Effector memory CD4-positive, alpha-beta T cell (primary cell): ENCODE measurements at places on chromosomes 12 and 14.

- H3K4me3 ChIP-seq = no peak overlapping the region
- H3K4me1 ChIP-seq = no peaks in the 10 kb centered on the region
- no peak for DNase-seq
- H3K36me3 ChIP-seq = no peaks in the 10 kb centered on the region
- peaks cover 4% of the 10 kb centered on the region for H3K27me3 ChIP-seq
Measured at GRCh38 chr12:26135571-26135970, 10.7 kb upstream of the BHLHE41 start.

DNA sequence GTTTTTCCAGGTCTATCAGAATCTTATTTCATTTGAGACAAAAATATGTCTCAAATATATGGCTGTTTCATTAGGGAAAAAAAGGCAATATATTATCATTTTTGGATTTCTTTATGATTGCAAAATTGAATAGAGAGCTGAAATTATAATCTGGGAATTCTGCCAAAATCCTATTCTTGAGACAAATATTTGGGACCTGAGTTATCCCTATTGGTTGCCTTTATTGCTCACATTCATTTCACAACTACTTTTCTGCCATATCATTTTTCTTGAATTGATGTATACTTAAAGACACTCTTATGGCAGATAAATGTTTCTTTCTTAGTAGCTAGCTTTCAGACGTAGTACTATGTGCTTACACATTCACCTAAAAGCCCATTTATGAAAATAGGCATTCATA is 241.6 kb upstream of the NOVA1 start:
- no peak overlapping the region for H3K4me3 ChIP-seq
- DNase-seq = no peak
- H3K36me3 ChIP-seq = no peaks in the 10 kb centered on the region
- H3K27ac ChIP-seq = no peak overlapping the region

DNA sequence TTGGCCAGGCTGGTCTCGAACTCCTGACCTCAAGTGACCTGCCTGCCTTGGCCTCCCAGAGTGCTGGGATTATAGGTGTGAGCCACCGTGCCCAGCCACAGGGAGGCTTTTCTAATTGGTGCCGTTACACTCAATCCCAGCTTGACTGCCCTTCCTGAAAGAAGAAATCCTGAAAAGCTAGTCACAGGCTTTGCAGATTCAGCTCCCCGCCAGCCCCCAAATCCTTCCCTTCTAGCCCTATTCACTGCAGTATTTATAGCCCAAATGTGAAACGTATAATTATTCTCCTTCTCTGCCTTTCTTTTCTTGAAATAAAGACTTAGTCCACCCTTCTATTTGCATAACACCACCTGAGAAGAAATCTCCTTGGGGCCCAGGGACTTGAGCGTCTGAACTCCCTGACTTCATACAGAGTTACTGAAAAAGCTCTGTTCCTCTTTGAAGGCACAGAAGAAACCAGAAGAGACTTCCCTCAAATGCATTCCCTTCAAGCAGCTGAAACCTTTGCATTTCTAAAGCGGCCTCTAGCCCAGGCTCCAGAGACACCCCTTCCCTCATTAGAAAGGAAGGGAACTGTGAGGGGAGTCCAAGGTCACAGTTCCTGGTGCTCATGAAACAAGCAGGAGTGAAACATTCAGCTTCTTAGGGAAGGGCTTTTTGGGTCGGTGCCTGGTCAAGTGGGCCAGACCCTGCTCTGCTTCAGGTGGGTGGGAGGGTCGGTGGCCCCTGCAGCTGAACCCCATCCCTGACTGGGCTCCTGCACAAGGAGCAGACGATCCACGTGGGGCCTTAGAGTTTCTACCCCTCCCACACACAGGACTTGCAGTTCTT is 42.3 kb upstream of the BATF start:
- no peak overlapping the region for H3K27ac ChIP-seq
- no peaks in the 10 kb centered on the region for H3K4me1 ChIP-seq
- no peak overlapping the region for H3K4me3 ChIP-seq
- H3K36me3 ChIP-seq = no peaks in the 10 kb centered on the region
- H3K27me3 ChIP-seq = no peaks in the 10 kb centered on the region

GRCh38 chr12:22122359-22122758 is 76.3 kb downstream of the CMAS start:
- no peaks in the 10 kb centered on the region for H3K36me3 ChIP-seq
- no peaks in the 10 kb centered on the region for H3K27me3 ChIP-seq
- no peak overlapping the region for H3K4me3 ChIP-seq
- no peak overlapping the region for H3K27ac ChIP-seq
- DNase-seq = no peak

- H3K27ac ChIP-seq = no peak overlapping the region
- no peaks in the 10 kb centered on the region for H3K27me3 ChIP-seq
Measured at GRCh38 chr12:52585946-52586345, 12.3 kb upstream of the KRT74 start.

DNA sequence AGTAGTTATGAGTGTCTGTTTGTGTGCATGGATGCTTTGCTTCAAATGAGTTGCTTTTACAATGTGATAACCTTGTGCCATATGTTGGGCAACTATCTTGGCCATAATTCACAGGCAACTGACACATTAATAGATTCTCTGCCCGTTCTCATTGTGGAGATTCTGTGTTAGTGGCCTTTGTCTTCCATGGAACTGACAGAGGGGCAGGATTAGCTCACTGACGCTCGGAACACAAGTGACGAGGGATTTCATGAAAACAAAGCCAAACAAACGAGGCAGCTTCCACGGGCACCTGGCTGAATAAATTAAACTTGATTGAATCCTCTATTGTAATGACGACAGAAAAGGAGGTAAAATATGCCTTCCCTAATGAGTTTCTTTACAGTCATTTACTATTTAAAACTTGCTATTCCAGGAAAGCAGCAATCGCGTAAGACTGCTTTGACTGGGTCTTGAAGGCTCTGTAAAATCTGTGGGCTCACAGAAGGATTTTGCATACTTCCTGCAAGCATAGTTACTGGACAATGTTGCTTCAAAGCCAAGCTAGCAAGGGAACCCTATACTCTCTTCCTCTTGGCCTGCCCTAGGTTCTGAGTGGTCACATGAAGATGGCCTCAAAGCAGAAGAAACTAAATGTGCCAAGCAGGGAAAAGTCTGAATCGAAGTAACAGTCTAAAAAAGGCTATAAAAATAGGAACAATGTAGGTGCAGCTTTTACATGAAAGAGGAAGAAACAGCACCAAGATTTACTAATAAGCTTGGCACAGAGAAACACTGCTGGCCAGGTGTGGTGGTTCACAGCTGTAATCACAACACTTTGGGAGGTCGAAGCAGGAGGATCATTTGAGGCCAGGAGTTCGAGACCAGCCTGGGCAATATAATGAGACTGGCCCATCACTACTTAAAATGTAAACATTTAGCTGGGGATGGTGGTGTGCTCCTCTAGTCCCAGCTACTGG is 28.1 kb upstream of the SINHCAF start:
- DNase-seq = no peak
- H3K27me3 ChIP-seq = no peaks in the 10 kb centered on the region
- H3K36me3 ChIP-seq = no peaks in the 10 kb centered on the region
- no peak overlapping the region for H3K4me3 ChIP-seq
- no peaks in the 10 kb centered on the region for H3K4me1 ChIP-seq

DNA sequence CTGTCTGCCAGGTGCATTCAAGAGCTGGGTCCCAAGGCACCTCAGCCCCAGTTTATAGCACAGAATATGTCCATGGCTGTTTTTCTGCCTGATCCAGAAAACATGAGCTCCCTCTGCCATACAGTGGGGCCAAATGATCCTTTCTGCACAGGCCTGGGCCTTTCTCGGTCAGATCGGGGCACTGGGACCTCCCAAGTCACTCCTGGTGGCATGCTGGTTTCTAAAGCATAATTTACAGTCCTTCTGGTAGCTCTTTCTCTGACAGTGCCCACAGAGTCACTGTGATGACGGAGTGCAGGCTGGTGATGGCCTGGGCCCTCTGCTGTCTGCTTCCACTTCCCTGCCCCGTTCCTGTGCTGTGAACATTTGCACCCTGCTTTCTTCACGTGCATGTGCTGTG is 99.2 kb downstream of the ADGRD1 start:
- H3K27me3 ChIP-seq = no peaks in the 10 kb centered on the region
- no peak overlapping the region for H3K27ac ChIP-seq
- no peak for DNase-seq
- H3K4me3 ChIP-seq = no peak overlapping the region
